T-cell (primary cell): ENCODE measurements at places on chromosomes 1 and 21.
A peak's percentile ranks its signal among the peaks of the same experiment; 100 is the strongest.

DNA sequence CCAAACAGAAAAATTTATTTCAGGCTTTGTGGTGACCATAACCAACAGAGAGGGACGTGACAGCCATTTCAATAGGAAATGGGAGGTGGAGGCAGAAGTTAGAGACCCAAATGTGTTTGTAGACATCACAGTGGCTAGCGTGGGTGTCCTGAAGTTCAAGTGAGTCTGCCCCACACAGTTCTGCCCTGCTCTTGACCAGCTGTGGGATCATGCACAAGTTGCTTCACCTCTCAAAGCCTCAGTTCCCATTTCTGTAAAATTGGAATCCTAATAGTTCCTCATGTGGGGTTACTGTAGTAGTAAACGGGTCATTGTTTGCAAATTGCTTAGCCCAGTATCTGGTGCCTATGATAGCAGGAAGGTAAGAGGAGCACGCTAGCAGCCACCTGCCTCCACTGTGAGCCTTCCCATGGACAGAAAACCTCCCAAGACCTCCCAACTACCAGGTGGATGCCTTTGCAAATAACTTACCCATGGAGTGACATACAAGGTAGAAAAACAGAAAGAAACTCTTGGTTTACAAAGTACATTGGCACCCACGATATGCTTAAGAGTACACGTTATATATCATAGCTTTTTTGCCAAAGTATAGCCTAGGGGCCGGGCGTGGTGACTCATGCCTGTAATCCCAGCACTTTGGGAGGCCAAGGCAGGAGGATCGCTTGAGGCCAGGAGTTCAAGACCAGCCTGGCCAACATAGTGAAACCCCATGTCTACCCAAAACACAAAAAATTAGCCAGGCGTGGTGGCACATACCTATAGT is 29.1 kb downstream of the FHAD1 start:
- DNase-seq: no peak

GRCh38 chr1:183349201-183349711 is 68.9 kb downstream of the NMNAT2 start:
- no peak for DNase-seq

DNA sequence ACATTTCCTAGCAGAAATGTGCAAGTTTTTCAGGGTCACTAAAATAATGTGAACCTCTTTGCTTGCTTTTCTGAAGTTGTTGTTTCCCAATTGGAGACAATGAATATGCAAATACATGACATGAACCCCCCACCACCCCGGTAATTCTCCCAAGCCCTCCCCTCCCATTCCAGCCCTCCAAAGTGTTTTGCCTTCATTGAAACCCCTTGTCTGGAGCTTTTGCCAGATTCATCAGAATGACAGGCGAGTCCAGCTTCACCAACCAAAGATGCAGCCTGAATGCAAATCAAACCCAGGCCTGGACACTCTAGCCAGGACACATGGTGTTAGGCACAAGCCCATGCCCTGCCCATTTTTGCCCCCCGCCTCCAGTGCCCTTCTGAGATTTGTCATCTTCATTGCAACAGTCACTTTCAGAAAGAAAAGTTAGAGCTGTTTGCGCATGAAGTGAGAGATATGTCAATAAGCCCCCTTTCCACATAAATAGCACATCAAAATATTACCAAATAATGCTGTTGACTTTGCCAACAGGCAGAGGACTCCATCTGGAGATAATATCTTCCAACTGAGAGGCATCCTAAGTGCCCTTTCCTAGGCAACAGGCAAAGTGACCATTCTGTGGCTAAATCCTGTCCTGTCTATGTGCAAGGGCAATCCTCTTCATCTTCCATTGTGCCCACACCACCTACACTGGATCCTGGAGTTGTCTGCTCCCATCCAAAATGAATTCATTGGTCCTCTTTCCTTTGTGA is 145.6 kb upstream of the NFIA start:
- DNase-seq: no peak

- no peak for DNase-seq
Observed at GRCh38 chr1:1144843-1145546, 28.7 kb upstream of the TTLL10 start.

DNA sequence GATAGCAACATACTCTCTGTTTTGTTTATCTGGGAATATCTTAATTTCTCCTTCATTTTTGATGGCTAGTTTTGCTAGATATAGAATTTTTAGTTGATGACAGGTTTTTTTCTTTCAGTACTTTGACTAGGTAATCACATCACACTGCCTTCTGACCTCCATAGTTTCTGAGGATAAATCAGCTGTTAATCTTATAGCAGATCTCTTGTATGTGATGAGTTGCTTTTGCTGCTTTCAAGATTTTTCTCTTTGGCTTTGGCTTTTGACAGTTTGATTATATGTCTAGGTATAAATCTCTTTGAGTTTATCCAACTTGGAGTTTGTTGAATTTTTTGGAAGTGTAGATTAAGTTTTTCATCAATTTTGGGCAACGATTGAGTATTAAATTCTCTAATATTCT is 142.6 kb downstream of the ZNF644 start:
- DNase-seq: no peak

DNA sequence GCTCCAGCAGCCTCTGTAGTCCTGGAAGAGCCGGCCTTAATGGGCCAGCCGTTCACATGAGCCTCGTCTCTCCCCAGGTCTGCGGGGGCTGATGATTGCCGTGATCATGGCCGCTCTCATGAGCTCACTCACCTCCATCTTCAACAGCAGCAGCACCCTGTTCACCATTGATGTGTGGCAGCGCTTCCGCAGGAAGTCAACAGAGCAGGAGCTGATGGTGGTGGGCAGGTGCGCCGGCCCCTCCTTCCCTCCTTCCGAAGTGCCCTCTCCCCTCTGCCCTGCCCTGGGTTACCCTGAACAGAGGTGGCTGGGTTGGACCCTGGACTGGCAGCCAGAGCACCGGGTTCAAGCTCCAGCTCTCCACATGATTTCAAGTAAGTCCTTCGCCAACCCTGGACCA is 13.1 kb downstream of the SLC5A9 start:
- DNase-seq: no peak

GRCh38 chr21:28762357-28762735 is 230.3 kb downstream of the LTN1 start:
- no peak for DNase-seq

GRCh38 chr1:94797291-94797690 is 22.9 kb upstream of the SLC44A3 start:
- no peak for DNase-seq

- no peak for DNase-seq
Observed at GRCh38 chr1:212465311-212465710, 32.6 kb downstream of the NENF start.

DNA sequence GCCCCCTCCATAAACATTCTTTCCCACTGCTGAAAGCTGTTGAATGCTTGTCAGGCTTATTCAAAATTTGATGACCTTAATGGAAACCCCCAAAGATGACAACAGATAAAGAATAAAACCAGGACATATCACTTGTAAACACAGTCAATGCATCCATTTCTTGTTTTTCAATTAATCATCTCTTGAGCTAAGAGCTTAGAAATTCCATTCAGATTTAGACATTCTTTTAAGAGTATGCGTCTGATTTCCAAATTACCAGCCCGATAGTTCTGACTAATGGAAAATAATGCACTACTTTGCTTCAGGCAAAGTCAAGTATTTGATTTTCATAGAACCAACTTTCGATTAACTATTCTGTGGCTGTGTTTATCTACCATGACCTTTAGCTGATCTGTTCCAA is 100.6 kb upstream of the RUNX1 start:
- DNase-seq: no peak

DNA sequence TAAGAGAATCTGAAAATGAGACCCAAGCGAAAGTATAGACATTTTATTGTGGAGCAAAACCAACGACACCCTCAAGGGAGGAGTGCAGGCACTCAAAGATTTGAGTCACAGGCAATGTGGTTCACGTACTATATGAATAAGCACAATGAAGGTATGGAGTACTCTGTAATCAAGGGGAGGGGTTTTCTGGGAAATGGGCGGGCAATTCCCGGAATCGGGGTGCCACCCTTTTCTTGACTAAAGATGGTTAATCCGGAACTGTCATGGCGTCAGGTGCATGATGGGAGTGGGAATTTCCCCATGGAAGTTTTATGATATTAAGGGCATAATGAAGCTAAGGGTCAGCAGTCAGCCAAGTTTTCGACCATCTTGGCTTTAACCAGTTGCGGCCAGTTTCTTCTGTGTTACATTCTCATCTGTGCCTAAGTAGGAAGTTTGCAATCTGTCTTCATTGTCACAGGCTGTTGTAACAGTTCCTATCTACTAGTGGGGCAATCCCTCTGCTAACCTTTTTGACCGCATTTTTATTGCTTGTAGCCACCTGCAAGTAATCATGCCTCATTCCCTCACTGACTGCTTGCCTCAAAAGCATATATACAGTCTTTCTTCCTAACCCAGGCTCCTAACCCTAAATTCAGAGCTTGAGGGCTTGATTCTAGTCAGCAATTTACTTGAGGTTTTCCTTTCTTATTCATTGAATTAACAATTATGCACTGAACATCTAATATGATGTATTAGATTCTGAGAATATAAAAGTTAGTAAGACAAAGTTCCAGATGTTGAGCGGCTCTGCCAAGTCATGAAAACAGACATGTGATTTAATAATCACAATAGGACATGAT is 775 bp upstream of the AIM2 start:
- peak; percentile 84 for DNase-seq

- no peak for DNase-seq
Observed at GRCh38 chr1:55180075-55180670, 35.0 kb downstream of the USP24 start.

DNA sequence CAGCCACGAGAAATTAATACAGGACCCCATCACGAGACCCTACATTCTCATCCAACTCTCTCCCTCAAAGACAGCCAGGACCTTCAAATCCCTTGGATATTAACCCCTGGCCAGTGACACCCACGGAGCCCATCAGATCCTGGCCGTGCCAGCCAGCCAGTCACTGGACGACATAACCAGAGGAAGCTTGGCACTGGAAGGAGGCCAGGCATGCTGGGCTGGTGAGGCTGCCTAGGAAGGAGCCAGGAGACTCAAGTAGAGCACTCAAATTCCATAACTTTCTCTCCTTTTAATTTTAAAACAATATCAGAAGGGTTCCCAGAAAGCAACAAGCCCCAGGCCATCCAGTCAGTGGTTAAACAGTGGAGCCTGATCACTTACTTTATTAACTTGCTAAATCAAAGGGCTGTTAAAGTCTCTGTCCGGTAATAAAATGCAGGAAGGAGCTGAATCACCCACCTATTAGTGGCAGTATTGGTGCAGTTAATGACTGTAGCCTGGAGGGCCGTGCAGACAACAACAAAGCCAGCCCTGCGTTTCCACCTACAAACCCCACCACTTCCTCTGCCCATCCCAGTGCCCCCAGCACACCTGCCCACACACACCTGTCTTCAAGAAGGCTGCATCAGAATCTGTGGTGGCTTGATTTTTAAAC is 78.0 kb downstream of the HIVEP3 start:
- no peak for DNase-seq

GRCh38 chr1:24468685-24469316 is 33.8 kb upstream of the RCAN3 start:
- DNase-seq: no peak

- no peak for DNase-seq
Observed at GRCh38 chr1:54796902-54797301, 4.2 kb downstream of the TTC22 start.

- no peak for DNase-seq
Observed at GRCh38 chr1:46098027-46098712, 34.3 kb downstream of the PIK3R3 start.

DNA sequence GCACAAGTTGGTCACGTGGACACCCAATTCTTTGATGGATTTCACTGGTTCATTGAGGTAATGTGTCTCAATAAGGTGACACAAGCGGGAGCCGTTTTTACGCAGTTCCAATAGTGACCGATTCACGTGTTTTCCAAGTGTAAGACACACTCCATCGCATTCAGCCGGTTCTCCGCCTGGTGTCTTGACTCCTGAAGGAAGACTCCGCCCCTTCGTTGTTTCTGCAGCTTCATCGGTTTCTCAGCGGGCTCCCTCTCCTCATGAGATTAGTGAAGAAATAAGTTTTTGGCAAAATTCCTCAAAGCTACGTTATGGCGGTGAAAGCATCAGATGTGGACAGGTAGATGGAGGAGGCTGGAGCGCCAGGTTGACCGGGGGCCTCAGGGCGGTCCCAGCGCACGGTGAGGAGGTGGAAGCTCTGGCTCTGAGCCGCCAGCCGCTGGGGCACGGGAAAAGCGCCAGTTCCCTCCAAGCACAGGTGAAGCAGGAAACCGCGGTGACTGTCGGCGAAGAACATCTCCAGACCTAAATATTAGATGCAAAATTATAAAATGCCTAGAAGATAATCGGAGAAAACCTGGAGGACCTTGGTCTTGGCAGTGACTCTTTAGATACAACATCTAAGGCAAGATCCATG is 21.0 kb downstream of the CD2 start:
- no peak for DNase-seq

DNA sequence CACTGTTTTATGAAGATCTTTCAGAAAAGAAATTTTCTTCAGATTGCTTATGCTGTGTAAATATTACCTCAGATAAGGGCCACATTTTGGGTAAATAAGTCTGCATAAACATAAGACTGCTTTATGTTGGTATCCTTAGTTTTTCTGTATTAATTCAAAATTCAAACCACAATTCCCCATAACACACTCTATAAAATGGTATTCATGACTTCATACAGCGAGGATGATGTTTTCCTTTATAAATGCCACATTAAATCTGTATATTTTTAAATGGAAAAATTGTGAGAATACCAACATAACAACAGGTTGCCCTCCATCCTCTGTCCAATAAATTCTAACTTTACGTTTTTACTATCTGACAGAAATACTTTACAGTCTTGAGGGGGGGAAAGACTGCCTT is 248.7 kb upstream of the CXADR start:
- no peak for DNase-seq

GRCh38 chr1:215825056-215825455 is 258.0 kb downstream of the KCTD3 start:
- DNase-seq: no peak

- no peak for DNase-seq
Observed at GRCh38 chr1:62652387-62652786, 35.8 kb downstream of the DOCK7 start.

GRCh38 chr1:206579747-206580437 is 32.4 kb downstream of the EIF2D start:
- peak; percentile 84 for DNase-seq

DNA sequence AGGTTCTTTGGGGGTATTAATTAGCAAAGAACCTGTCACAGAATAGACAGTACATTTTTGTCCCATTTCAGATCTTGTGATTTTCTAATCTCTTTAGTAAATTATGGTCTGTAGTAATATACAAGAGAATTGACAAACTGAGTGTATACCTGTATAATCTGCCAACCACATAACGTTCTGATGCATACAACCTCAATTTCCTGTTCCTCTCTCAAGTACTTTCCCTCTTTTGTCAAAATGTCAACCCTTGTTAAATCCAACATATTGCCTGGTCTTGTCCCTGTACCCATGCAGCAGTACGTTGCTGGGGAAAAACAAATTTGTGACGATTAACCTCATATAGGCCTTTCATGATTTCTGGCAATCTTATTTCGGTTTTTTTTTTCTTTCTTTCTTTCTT is 1.1 kb downstream of the ARV1 start:
- DNase-seq: no peak
